ENCODE measurements at places on chromosomes 6 and 20. TPM values are rescaled to one million over a fixed set of nuclear protein-coding genes. Genes with fewer than 3 reads are reported as not detected.

NNAT gene
- total RNA-seq: 11.9 TPM

IL17F gene
- total RNA-seq: not detected

DOK5 gene
- total RNA-seq: 0.94 TPM

PNPLA1 gene
- not detected for total RNA-seq

EDN3 gene
- total RNA-seq: not detected

TMEM244 gene
- not detected for total RNA-seq

NSFL1C gene
- total RNA-seq: 43.7 TPM

CRISP2 gene
- not detected for total RNA-seq
